Fibroblast of lung (primary cell): ENCODE measurements at places on chromosomes 3 and 15.

GRCh38 chr3:86963611-86964010 is 27.3 kb downstream of the VGLL3 start:
- DNase-seq = no peak

GRCh38 chr3:190892395-190892902 is 30.0 kb upstream of the GMNC start:
- DNase-seq = peak; percentile 1

DNA sequence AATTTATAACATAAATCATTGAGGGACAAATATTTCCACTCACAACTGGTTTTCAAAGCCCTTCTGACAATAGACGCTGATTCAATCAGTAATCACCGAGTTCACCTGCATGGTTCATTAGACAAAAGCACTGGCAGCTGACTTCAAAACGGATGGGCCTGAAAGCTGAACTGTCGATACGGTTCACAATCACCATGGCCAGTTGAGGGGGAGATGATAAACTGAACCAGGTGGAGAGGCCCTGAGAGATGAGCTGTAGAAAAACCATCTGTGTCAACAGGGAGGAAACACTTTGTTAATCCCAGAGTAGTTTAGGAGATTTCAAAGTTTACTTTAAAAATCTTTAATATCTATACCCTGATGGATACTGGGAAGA is 75.0 kb downstream of the PEX5L start:
- no peak for DNase-seq

DNA sequence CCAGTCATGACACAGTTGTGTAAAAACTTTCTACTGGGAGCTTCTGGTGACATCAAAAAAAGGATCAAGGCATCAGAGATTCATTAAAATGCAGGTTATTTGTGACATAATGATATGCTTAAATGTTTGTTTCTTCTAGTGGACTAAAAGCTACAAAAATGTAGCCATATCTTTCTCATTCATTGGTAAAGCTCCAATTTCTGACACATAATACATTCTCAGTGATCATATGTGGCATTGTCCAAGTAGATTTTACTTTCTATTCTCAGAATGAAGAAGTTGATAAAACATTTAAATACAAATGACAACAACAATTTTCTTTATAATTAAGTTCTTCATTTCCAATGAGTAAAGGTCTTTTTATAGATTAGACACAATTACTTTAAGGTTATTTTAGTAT is 71.0 kb upstream of the ARHGEF26 start:
- DNase-seq = no peak

- DNase-seq = no peak
These were observed 3.8 kb downstream of the SCAMP2 start for GRCh38 chr15:74869372-74869725.

GRCh38 chr3:42159706-42160472 is 68.7 kb downstream of the TRAK1 start:
- DNase-seq = no peak

DNA sequence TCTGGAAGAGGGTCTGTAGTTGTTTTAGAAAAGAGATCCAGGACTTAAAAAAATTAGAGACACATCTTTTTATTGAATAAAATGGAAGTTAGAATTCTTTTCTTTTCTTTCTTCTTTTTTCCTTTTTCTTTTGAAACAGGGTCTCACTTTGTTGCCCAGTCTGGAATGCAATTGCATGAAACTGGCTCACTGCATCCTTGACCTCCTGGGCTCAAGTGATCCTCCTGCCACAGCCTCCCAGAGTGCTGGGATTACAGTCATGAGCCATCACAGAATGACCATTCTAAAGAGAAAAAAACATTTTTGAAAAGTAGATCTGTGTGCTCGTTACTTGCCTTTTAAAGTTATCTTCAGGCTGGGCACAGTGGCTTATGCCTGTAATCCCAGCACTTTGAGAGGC is 3.6 kb downstream of the ATXN7 start:
- DNase-seq = no peak

- DNase-seq = peak; percentile 90
These were observed 203.7 kb downstream of the SLC9A9 start for GRCh38 chr3:143644370-143645089.

DNA sequence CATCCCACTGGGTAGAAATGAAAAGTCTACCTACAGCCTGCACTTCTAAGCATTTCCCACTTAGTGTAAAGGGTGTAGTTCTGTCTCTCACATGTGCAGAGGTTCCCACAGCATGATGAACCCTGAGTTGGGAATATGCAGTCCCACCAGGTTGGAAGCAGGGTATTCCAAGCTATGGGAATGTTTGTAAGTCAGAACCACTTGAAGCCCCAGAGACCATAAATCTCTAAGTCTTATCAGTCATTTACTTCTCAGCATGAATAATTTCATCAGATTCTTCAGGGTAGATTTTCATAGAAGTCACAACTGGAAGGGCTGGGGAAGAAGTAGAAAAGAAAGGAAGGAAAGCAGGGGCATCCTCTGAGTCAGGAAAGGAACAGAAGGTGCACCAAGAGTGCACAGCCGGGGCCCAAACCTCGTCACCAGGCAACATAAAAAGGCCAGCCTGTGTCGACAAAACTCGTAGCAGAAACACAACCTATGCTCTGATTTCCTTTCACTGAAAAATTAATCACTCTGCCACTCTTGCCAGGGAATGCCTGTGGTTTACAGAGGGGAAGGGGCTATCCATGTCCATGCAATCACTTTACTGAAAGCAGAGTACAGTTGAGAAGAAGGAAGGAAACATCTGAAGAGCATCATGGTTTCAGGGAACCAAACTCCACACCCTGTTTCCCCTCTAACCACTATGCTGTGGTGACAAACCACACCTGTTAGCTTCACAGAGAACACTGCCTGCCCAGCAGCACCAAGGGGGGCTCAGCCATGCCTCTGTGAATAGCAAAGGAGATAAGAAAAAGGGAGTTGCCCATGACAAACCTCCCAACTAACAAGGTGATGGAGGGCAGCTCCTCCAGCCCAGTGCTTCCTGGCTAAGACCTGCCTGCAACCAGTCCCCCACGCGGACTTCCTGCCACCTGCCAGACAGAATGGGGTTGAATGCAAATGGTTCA is 40.5 kb downstream of the SH3BP5 start:
- peak; percentile 67 for DNase-seq

- no peak for DNase-seq
These were observed 40.6 kb upstream of the PRR20G start for GRCh38 chr3:127328421-127328820.

GRCh38 chr3:121809249-121809648 is 25.6 kb downstream of the IQCB1 start:
- DNase-seq = no peak

GRCh38 chr3:114378760-114379159 is 84.9 kb downstream of the TIGIT start:
- DNase-seq = no peak

GRCh38 chr3:19947549-19948225 is 790 bp downstream of the RAB5A start:
- DNase-seq = peak; percentile 52

- no peak for DNase-seq
These were observed 257.4 kb downstream of the RORA start for GRCh38 chr15:60971732-60972131.

GRCh38 chr3:48477959-48478520 is 25.9 kb downstream of the SHISA5 start:
- DNase-seq = no peak

GRCh38 chr3:72461787-72462186 is 386.5 kb downstream of the SHQ1 start:
- DNase-seq = no peak

DNA sequence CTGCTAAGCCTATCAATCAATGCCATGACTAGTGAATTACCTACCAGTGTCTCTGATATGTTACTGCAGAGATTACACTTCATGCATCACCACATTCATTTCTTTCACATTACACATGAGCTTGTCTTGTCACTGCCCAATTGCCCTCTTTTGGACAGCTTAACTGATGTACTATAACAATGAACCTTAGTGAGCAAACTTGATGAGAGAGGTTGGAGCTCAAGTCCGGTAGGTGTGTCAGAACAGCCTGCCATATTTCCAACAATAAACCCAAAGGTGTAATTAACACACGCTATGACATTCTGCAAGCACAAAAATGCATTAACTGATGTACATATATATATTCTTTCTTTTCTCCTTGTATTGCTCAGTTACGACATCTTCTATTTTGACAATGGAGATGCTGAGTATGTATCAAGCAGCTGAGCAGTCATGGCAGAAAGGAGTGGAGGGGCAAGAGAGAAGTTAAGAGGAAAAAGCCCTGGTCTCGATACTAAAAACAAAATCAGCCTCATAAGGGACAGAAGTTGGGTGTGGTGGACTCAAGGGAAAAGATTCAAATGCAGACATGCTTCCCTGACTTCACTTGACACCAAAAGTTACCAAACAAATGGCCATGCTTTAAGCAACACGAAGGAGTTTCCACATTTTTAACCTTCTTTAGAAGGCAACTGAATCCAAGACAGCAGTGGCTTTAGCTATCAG is 538.2 kb downstream of the FOXP1 start:
- DNase-seq = no peak

GRCh38 chr3:129994883-129995559 is 20.5 kb downstream of the TRH start:
- no peak for DNase-seq

DNA sequence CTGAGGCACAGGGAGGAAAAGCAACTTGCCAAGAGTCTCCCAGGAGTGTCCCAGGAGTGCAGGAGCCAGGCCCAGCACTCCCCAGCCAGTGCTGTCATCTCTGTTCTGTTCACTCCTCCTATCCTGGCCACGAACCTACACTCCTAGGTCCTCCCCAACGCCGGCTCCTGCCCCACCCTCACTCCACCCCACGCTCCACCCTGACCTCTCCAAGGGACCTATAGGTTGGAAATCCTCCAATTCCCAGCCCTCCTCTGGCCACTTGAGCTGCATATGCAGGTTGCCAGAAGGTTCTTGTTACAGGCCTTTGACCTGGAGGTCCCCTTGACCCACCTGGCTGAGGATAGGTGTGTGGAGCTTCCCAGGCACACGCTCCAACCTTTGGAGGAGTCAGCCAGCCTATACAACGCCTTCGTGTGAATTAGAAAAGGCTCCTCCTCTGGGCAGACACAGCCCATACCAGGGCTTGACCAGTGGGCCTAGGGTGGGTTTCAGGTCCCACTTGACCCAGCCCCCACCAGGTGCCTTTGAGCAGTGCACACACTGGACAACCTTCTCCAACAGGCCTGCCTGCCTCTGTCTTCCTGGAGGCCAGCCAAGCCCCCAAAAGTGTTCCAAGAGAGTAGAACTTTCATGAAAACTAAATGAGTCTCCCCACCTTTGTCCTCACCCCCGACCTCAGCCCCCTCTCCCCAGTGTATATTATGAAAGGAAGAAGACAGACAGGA is 167.2 kb upstream of the TLE3 start:
- no peak for DNase-seq

- DNase-seq = no peak
These were observed 181.8 kb downstream of the MAGI1 start for GRCh38 chr3:65856907-65857306.

- DNase-seq = no peak
These were observed 44.6 kb downstream of the POMGNT2 start for GRCh38 chr3:43061101-43061895.

DNA sequence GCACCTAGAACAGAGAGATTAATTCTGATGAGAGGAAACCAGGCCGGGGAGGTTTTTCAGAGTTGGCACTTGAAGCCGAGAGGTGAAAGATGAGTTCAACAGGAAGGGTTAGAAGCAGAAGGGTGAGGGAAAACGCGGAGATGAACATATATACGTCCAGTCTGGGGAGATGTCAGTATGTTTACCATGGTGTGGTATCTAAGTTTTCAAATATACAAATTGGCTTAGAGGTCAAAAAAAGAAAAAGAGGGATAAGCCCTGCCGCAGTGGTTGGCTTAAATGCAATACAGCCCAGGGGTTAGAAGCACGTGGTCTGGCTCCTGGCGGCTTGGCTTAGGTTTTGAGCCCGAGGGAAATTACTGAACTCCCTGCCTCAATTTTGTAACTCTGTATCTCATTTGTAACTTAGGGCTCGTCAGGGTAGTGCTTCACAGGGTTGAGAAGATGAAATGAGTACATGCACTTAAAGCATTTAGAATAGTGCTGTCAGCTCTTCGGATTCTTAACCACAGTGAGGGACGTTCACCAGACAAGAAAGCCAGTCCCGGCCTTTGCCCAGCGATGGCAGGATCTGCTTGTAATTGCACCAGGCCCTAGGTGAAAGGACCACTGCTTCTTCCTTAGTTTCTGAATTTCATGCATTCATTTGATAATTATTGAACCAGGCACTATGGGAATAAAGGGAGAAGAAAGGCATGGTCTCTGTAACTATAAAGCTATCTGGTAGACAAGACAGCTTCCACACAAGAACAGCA is 6.4 kb downstream of the HES1 start:
- no peak for DNase-seq

GRCh38 chr15:90463381-90463780 is 66.3 kb upstream of the CRTC3 start:
- peak; percentile 93 for DNase-seq

- DNase-seq = peak; percentile 80
These were observed 219.9 kb downstream of the TCF12 start for GRCh38 chr15:57138349-57138788.

DNA sequence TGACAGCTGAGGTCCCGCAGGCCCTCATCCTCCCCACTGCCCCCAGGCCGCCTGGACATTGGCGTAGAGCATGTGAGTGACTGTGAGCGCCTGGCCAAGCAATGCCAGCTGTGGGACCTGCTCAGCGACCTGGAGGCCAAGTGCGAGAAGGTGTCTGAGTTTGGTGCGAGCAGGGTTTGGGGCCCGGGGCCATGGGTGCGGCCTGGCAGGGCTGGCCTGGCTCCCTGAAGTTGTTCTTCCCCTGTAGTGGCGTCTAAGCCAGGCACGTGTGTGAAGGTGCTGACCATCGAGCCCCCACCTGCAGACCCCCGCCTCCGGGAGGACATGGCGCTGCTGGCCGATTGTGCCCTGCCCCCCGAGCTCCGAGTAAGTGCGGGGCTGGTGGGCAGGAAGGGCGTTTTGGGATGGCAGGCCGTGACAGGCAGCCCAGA is 4.2 kb downstream of the ABTB1 start:
- DNase-seq = no peak

- DNase-seq = no peak
These were observed 99.5 kb upstream of the FOXB1 start for GRCh38 chr15:59904450-59905135.

- peak; percentile 12 for DNase-seq
These were observed 51.9 kb downstream of the EPHB1 start for GRCh38 chr3:134846911-134847317.

DNA sequence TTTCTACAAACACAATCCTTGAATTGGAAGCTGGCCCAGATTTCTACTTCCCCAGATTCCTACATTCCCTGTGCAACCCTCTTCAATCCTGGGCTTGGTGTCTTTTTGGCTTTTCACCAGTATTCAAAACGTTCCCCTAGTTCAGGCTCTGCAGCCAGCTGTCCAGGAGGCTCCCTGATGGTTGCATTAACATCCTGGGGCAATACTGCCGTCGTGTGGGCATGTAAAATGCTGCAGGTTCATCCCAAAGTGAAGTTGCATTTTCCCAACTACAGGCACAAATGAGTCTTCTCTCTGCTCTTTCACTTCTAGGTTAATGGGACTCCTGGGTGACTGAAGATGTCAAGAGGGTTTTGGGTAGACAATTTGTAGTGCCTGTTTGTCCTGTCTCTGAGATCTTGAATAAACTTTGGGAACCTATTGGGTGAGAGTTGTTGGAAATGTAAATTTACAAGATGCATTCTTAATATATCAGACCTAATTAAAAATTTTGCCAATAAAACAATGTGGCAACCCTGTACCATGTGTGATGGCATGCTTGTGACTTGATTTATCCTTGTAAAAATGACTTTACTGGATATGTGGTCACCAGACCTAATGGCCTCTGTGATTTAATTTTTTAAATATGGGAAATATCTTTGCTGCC is 28.6 kb downstream of the SOX14 start:
- peak; percentile 22 for DNase-seq
